ENCODE measurements at places on chromosomes 5 and 9. TPM values are rescaled to one million over a fixed set of nuclear protein-coding genes. Genes with fewer than 3 reads are reported as not detected.
A peak's percentile ranks its signal among the peaks of the same experiment; 100 is the strongest.

- ATAC-seq, result no peak
These were observed 47.8 kb downstream of the NR6A1 start for GRCh38 chr9:124723352-124723751.

DNA sequence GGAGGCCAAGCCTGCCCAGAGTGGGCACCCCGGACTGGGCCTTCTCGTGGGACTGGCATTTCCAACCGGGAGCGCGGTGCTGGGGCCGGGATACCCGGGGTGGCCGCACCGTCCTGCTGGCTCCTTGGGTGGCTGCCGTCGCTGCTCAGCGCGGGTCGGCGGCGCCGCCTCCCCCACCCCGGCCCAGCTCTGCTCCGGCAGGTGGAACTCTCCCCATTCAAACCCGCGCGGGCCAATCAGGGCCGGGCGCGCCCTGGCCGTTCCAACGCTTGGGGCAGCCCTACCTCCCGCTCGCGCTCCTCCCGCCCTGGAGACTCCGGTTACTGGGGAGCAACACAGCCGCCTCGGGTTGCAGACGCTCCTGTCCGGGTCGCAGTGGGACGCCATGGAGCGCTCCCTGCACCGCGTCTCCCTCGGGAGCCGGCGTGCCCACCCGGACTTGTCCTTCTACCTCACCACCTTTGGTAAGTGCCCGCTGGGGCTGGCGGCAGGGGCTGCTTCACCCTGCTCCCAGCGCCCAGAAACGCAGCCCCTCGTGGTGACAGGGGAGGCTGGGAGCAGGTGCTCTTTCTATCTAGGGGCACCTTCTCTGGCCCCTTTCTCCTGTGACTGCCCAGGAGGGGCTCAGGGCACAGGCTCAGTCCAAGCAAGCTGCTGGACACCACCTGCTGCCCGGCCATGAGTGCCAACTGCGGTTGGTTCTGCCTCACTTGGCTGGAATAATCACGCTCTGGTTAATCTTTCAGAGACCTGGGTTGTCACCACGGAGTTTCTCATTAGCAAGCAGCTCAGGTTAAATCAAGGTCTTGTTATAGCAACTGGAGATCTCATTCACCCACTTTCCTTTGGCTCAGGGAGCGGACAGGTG is at the start of gene RGS3:
Gene RGS3 (plus strand): TSS at position 310 of the 868 bp plus-strand sequence. CDS start 76 bp downstream, at position 386.
- ATAC-seq, result peak; percentile 98

DNA sequence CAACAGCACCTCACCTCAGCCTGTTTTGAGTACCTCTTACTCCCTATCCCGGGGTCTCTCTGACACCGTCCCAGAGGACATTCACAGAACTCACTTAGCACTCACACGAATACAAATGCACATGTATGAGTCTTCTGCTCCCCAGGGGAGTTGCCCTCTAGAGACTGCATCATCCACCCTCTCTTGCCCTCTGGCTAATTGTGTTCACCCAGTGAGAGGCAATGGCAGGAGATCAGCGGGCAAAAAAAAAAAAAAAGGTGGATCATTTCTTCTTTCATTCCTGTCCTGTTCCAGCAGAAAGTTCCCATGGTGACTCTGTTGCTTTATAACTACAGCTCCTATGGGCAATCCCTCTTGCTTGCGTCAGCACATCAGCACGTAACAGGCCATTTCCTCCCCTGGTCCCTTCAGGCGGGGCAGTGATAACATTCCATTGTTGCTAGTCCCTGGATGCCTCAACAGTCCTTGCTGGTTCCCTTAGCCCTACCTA is 23.5 kb upstream of the SNX2 start:
- peak; percentile 33 for ATAC-seq

Gene SNAPC3
- total RNA-seq, result 18.4 TPM

All from esophagus mucosa (tissue), 1 donor.